Dermis lymphatic vessel endothelial cell (primary cell): ENCODE measurements at places on chromosomes 16 and 17. TPM values are rescaled to one million over a fixed set of nuclear protein-coding genes. Genes with fewer than 3 reads are reported as not detected.

Gene KRTAP9-6
- total RNA-seq: not detected in 2 replicates

Gene CES1
- 0.17 and 0.65 TPM in 2 replicates for total RNA-seq

Gene LYRM9
- 5.7 and 6.1 TPM in 2 replicates for total RNA-seq

Gene CMTM3
- 22.8 and 35.8 TPM in 2 replicates for total RNA-seq

Gene CMIP
- 6.2 and 7.2 TPM in 2 replicates for total RNA-seq

Gene C17orf107
- total RNA-seq: 0.77 and 1.1 TPM in 2 replicates

Gene SPEM2
- total RNA-seq: not detected in 2 replicates

Gene KRT25
- not detected in 2 replicates for total RNA-seq

Gene BCKDK
- total RNA-seq: 9.2 and 9.5 TPM in 2 replicates

Gene ALOX12
- not detected in 2 replicates for total RNA-seq

Gene OTOA
- total RNA-seq: under 0.01 and 0.09 TPM in 2 replicates

Gene GPR139
- total RNA-seq: not detected in 2 replicates

Gene ZNF750
- total RNA-seq: under 0.01 and 0.11 TPM in 2 replicates

Gene UTS2R
- total RNA-seq: not detected in 2 replicates

Gene MARVELD3
- 0.11 and 0.86 TPM in 2 replicates for total RNA-seq

Gene GAST
- not detected in 2 replicates for total RNA-seq

Gene CES5A
- not detected in 2 replicates for total RNA-seq

Gene HIC1
- total RNA-seq: 50.0 and 69.6 TPM in 2 replicates

Gene PLXDC1
- not detected in 2 replicates for total RNA-seq

Gene TMEM204
- total RNA-seq: 142 and 170 TPM in 2 replicates

Gene MOSMO
- 12.7 and 12.8 TPM in 2 replicates for total RNA-seq

Gene MYH13
- total RNA-seq: not detected in 2 replicates
